ENCODE measurements at places on chromosomes 7 and 10.

GRCh38 chr7:11213266-11213665, 239.6 kb downstream of the PHF14 start:
- DNase-seq: no peak

DNA sequence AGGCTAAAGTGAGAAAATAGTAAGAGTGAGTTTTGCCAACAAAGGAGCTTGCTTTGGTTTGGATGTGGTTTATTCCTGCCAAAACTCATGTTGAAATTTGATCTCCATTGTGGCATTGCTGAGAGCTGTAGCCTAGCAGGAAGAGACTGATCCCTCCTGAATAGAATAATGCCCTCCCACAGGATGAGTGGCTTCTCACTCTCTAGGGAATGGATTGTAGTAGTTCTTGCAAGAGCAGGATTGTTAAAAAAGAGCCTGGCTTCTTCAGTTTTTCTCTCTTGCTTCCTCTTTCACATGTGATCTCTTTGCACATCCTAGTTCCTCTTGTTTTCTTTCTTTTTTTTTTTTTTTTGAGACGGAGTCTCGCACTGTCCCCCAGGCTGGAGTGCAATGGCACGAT, 34.4 kb downstream of the ASAH2 start:
- DNase-seq: no peak

GRCh38 chr7:80699045-80699638, 60.7 kb downstream of the CD36 start:
- no peak for DNase-seq

DNA sequence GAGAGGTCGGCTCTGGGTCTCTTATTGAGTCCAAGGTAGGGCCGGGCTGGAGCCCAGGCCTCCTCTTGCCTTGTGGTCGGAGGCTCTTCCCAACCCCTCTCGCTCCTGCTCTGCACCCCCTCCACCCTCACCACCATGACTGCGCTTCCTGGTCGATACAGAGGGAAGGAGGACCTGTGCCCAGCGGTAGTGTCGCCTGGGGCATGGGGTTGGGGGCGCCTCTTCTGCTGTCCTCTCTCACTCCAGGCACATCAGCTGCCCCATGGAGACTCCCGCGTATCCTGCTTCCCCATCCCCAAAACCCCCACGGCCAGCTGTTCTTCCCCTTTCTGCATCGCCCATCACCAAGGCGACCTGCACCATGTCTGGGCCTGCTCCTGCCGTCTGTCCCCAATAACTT, 44.4 kb downstream of the TMEM270 start:
- no peak for DNase-seq

DNA sequence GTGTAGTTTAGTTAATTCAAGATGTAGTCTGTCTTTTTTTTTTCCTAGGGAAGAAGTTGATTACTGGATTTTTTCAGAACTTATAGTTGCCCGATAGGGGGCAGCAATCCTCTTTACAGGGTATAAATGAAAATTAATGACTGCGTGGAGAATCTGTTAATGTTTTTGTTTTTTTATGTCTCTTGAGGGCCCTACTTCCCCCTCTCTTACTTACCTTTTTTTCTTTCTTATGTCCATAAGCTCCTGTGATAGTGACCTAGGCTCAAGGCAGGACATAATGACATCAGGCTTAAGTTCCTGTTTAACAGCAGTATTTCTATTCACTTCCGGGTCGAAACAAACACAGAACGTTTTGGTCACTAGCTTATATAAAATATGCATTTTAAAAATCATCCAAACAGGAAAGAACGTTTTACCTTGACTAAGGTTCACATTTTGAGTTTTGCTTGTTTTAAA, 18.8 kb downstream of the CDC123 start:
- peak; percentile 9 for DNase-seq

- no peak for DNase-seq
These were observed 57.3 kb downstream of the HELLS start for GRCh38 chr10:94602729-94603515.

DNA sequence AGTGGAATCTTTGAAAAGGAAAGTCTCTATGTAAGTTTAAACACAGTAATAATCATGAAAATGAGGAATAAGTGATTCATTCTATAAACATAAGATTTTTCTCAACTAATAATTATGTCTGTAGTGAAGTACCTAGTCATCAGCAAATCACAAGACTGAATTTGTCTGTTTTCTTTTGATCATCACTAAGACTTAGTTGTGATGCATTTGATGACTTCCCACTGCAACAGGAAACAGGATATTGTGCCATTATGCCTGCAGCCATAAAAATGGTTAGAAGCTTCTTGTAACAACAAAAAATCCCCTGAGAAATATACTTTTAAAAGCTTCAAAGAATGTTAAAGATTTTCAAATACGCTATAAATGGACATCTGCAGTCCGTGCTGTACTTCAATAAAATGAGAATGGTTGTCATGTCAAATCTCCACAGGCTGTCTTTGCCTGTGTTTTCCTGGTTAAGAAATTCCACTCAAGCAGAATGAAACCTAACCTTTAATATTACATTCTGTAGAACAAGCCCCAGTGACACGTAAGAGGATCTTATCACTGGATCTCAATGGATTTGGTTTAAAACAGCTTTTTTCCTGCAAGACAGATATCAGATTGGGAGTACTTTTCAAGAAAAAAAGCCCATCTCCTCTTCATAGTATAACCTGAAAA, 1262.3 kb upstream of the PHF14 start:
- DNase-seq: no peak

GRCh38 chr7:83210479-83210878, 47.8 kb upstream of the PCLO start:
- DNase-seq: no peak

- DNase-seq: no peak
These were observed 16.9 kb upstream of the PALD1 start for GRCh38 chr10:70461397-70462348.

GRCh38 chr10:15748126-15748525, 28.4 kb upstream of the ITGA8 start:
- DNase-seq: no peak

DNA sequence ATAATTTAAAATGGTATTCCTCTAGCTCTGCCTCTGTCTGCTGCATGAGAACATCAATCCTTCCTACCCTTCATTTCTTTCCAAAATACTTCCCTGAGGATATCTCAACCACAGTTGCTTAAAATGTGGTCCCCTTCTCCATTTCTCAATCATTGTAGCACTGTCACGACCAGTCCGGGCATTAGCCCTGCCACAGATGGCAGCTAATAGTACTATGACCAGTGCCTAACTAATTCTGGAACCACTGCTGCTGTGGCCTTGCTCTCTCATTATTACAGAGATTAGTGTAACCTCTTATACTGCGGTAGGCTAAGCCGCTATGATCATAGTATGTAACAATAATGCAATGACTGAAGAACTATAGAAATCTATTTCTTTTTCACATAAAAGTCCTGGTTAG, 66.0 kb downstream of the REEP3 start:
- no peak for DNase-seq

- no peak for DNase-seq
These were observed 353.4 kb downstream of the FGFR2 start for GRCh38 chr10:121244818-121245217.

GRCh38 chr7:25126751-25127150, 1.7 kb upstream of the CYCS start:
- no peak for DNase-seq

GRCh38 chr7:150847536-150847935, 4.8 kb upstream of the AOC1 start:
- DNase-seq: no peak

DNA sequence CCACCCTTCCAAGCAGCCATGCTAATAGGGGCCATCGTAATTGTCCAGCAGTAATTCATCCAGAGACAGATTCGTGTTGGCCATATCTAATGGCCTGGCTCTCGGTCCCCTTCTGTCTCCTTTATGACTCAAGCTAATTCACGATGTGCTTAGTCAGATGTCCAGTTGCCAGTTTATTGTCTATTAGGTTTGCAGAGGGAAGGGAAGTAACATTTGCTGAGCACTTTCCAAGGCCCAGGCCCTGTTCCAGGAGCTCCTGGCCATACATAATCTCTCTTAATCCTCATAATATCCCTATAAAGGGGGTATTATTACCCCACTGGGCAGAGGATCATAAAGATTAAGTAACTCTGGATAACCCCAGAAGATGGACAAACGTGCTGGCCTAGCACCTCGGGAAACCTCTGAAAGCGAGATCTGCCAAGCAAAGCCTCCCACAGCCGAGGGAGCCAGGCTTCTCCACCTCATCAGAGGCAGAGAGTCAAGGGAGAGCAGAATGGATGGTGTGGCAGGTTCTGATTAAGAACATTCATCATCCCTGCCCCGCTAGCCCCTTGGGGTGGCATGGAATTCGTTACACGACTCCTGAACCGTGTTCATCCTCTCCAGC, 153.7 kb downstream of the PLXNA4 start:
- DNase-seq: no peak

DNA sequence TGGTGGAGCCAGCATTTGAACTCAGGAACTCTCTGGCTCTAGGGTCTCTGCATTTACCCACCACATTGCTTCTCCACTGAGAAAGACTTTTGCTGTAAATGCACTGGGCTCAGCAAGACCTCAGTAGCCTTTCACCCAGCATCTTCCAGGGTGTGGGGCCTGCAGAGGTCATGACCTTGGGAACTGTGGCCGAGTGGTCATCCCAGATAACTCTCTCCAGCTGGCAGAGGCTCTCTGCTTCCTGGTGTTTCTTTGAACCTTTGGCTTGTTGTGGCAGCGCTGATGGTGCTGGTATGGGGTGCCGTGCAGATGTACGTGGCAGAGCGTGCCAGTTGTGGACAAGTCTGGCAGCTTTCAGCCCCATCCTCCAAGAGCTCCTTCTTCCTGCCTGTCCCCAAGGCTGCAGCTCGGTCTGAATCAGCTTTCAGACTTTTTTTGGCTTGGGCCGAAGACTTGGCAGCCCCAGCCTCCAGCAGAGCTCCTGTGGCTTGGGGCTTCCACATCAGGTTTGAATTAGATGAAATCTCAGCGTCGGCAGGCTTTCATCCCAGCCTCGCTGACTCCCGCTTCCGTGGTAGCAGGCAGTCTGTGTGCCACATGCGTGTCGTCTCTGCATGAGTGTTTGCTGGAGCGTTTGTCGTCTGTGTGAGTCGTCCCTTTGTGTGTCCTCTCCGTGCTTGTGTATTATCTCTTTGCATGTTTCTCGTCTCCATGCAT, 21.5 kb downstream of the ADAMTS14 start:
- no peak for DNase-seq

GRCh38 chr10:104242545-104242944, 10.4 kb upstream of the CFAP43 start:
- DNase-seq: no peak

GRCh38 chr7:95599069-95599468, 2.8 kb upstream of the PDK4 start:
- DNase-seq: no peak

DNA sequence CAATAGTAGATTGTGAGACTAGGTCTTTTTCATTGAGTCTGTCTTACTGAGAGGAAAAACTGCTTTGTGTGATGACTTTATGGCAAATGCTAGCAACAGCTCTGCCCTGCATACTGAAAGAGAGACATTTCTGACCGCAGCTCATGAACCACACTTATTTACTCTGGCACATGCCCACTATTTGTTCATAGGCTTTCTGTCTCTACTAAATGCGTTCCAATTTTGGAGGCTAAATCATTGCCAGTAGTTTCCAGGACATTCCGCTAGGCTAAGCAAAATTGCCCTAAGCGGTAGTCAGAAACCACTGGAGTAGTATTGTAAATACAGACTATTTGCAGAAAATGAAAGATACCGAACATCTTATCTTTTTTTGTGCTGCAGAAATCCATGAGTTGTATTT, 55.6 kb upstream of the DLX6 start:
- DNase-seq: no peak

DNA sequence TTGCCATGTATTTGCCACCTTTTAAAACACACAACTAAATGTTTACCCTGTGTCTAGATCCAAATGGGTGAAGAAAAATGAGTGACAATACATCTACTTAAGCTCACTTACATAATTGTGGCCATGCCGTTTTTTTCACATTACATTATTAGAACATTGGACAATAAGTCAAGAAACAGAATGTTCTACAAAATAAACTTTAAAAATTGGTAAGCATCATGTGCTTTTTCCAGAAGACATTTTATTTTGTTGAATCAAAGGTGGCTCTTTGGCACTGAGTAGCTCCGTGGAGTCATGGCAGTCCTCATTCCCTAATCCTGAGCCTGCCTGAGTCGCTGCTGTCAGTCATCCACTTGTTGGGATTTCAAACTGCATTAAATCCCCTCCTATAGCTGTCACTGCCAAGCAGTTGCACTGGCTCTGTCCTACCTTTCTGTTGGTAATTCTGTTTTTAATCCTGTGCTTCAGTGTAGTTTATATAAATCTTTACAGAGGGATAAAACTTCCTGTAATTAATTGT, 32.3 kb downstream of the CAV1 start:
- no peak for DNase-seq

DNA sequence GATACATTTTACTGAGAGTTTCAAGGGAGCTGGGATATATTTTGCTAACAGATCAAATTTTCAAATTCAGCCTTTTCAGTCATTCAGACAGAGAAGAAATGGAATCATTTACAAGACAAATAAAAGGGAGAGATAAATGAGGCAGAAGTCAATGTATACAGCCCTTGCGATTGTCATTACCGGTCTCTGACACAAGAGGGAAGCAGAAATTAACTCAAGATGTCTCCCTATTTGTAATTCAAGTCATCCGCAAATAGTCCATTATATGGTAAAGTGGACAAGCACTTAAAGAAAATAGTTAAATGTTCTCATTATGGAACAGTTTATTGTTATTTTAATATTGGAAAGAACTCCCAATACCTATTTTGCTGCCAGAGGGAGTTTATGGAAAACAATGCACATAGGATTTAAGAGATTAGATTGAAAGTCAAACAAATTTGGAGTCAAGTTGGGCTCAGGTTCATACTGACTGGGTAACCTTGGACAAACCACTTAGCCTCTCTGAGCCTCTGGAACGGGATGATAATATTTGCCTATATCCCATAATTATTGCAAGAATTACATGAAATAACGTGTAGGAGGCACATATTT, 89.3 kb upstream of the PRKCQ start:
- DNase-seq: no peak

- no peak for DNase-seq
These were observed 12.5 kb upstream of the IL2RA start for GRCh38 chr10:6074489-6075301.

DNA sequence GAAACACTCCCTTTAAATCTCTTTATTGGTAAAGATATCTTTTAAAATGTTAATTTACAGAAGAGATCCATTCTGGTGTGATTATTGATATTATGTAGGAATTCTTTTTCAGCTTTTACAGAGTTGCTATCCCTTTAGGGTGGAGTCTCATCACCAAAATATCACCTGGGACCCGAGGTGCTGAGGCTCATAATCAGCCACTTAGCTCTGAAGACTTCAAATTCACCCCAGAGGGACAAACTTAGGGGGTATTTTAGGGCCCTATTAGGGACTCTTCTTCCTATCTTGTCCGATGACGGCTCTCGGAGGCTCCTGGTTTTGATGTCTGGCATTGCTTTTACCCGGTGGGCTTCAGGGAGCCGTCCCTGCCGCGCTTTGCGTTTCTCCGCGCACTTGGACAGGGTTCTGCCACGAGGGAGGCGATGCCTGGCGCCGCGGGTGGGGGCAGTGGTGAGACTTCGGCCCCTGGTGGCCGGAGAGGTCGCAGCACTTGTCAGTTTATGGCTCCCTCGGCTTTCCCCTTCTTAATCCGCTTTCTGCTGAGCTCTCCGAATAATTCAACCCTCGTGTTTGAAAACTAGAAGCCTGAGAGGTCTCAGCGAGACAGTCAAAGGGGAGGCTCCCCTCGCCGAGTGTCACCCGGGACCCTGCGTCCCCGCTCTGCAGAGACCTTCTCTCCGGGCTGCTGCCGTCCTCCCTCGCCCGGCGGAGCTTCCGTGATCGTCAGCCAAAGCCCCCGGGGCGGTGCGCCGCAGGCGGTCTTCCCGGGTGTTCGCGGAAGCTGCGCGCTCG, 27.8 kb downstream of the RBM20 start:
- peak; percentile 37 for DNase-seq

- no peak for DNase-seq
These were observed 177.6 kb upstream of the HDAC9 start for GRCh38 chr7:18317941-18318340.

Data from effector CD8-positive, alpha-beta T cell (primary cell).